ENCODE measurements at places on chromosomes 6 and 20.

GRCh38 chr6:111239461-111239860 is 152.2 kb downstream of the SLC16A10 start:
- no peak for DNase-seq

DNA sequence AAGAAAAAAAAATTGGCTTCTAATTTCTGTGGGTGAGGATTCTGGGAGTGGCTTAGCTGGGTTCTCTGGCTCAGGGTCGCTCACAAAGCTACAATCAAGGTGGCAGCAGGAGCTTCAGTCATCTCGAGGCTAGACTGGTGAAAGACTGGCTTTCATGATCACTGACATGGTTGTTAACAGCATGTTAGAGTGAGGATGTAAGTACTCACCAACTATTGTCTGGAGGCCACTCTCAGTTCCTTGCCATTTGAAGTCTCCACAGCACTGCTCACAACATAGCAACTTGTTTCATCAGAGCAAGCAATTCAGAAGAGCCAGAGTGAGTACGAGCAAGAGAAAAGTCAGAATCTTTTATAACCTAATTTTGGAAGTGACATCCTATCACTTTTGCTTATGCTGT is 145.7 kb upstream of the PRSS16 start:
- no peak for DNase-seq

GRCh38 chr6:137731960-137732616 is 135.0 kb upstream of the TNFAIP3 start:
- no peak for DNase-seq

GRCh38 chr6:70503813-70504465 is 62.8 kb upstream of the SDHAF4 start:
- DNase-seq, result no peak

GRCh38 chr6:29763491-29764289 is 40.5 kb downstream of the HLA-F start:
- peak; percentile 46 for DNase-seq

GRCh38 chr6:54286141-54286540 is 22.1 kb upstream of the TINAG start:
- DNase-seq, result no peak

DNA sequence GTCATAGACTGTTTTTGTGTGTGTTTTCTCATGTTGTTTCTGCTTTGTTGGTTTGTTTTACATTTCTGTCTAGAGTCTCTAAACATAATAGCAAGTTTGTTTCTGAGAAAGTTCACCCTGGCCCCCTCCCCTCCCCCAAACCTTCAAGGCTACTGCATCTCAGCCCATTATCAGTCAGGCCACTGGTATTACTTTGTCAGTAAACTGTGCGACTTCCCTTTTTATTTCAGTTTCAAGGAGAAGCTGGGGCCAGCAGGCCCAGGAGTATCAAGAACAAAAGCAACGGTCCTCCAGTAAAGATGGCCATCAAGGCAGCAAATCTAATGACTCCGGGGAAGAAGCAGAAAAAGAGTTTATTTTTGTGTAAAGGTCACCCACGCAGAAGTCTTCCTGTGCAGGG is 32.8 kb upstream of the SCGN start:
- no peak for DNase-seq

DNA sequence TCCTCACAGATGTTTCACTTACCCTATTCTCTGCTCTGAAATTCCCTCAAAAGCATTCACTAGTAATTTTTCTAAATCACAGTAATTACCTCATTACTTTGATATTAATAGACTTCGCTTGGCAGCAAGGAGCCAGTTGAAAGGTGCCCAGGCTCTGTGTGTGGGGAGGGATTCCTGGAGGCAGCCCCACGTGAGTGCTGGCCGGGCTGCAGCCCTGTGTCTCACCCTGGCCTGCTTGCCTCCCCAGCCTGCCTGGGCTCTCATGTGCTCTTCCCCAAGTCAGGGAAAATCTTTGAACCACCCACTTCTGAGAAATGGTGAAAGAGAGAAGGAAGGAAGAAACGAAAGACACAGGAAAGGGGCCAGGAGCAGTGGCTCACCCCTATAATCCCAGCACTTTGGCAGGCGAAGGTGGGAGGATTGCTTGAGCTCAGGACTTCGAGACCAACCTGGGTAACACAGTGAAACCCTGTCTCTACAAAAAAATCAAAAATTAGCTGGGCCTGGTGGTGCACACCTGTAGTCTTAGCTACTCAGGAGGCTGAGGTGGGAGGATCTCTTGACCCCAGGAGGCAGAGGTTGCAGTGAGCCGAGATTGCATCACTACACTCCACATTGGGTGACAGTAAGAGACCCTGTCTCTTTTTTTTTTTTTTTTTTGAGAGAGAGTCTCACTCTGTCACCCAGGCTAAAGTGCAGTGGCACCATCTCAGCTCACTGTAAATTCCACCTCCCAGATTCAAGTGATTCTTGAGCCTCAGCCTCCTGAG is 20.0 kb upstream of the SNTA1 start:
- no peak for DNase-seq

DNA sequence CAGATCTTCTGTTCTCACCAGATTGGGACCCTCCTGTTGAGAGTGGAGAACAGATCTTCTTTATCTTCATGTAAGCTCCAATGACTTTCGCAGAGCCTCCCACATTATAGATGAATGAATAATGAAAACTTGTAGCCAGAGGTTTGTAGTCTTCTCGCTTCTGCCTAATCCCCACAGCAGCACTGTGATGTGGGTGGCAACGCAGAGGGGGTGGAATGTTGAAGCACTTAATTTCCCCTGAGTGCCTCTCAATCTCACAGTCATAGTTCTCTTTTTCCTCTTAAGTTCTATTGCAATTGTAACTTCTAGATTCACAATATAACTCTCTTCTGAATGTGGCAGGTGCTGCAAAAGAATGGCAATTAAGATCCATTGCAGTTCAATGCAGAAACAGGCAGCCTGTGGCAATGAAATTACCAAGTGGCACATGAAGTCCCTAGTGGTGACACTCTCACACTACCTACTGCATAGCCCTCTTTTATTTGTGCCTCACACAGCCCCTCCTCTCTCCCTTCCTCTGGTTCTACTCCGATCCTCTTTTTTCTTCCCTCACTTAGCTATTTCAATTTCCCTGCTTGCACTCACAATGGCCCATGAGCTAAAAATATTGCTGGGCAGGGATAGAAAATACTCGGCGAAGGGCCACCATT is 281.9 kb downstream of the UBE3D start:
- DNase-seq, result no peak

- peak; percentile 21 for DNase-seq
Measured at GRCh38 chr20:46099491-46100287, 9.9 kb upstream of the NCOA5 start.

DNA sequence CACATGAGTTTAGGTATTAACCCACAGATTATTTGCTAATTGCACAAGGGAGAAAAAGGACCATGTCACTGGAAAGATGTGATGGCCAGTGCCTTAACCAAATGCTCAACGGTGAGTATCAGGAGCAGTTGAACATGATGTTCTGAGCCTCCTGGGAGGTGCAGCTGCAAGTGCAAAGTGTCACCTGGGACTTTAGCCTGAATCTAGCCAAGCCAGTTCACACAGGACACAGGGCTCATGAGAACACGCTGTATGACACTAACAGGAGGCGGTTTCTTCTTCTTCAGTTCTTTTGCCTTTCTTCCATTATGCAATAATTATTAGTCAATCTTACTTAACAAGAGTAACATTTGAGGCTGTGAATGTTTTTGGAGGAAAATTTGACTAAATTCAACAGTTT is 225.3 kb downstream of the THBS2 start:
- no peak for DNase-seq

DNA sequence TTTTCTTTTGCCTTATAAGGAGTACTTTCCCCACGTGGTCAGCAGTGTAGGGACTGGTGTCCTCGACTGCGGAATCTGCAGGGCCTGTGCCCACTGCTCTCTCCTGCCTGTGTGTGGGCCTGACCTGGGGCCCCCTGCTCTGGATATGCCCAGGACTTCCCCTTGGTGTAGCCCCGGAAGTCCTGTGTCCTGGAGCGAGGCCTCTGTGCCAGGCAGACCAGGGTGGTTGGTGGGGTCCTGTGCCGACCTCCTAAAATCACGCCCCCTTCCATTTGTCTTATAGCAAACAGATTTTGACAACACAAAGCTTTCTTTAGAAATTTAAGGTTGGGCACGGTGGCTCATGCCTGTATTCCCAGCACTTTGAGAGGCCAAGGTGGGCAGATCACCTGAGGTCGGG is 64.2 kb downstream of the DLL1 start:
- no peak for DNase-seq

GRCh38 chr6:156391061-156391672 is 386.0 kb upstream of the ARID1B start:
- no peak for DNase-seq

- DNase-seq, result no peak
Measured at GRCh38 chr6:94713446-94713845, 863.9 kb upstream of the MANEA start.

GRCh38 chr20:35771367-35771688 is 487 bp upstream of the PHF20 start:
- no peak for DNase-seq

GRCh38 chr20:56376331-56376730 is 15.7 kb downstream of the AURKA start:
- DNase-seq, result no peak

GRCh38 chr20:2879146-2879545 is 5.9 kb downstream of the PTPRA start:
- no peak for DNase-seq

GRCh38 chr20:4782378-4782772 is 60.7 kb downstream of the PRND start:
- DNase-seq, result no peak

- DNase-seq, result no peak
Measured at GRCh38 chr6:44401138-44401537, 13.6 kb downstream of the CDC5L start.

DNA sequence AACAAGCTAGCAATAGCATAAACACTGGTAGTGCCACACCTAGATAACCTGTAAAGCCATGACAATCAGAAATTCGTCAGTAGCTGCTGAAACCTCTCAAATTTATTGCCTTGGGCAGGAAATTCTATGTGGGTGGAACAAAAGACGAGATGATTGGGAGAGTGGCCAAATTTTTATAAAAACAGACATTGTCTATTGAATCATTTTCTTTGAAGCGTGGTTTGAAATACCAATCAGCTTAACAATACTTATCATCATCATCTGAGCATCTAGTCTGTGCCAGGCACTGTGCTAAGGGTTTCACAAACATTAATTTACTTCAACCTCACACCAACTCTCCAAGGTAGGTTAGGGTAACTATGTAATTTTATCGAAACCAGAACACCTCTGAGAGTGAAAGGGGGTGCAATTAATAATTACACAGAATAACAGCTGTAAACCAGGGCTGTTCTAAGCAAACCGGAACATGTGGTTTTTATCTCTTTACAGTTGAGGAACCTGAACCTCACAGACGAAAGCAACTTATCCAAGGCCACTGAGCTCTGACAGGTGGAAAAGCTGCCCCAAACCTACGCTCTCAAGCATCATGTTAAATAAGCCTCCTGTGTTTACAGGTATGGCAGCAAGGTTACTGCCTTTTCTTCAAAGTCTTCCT is 43.4 kb downstream of the NHSL1 start:
- DNase-seq, result no peak

DNA sequence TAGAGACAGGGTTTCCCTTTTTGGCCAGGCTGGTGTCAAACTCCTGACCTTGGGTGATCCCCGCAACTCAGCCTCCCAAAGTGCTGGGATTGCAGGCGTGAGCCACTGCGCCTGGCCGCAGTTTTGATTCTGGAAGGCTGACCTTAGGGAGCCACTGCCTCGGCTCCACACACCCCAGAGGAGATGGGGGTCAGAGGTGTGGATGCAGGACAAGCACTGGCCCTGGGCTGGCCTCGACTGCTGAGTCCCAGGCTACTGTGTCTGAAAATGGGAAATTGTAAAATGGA is 1.5 kb downstream of the ZBP1 start:
- DNase-seq, result no peak

DNA sequence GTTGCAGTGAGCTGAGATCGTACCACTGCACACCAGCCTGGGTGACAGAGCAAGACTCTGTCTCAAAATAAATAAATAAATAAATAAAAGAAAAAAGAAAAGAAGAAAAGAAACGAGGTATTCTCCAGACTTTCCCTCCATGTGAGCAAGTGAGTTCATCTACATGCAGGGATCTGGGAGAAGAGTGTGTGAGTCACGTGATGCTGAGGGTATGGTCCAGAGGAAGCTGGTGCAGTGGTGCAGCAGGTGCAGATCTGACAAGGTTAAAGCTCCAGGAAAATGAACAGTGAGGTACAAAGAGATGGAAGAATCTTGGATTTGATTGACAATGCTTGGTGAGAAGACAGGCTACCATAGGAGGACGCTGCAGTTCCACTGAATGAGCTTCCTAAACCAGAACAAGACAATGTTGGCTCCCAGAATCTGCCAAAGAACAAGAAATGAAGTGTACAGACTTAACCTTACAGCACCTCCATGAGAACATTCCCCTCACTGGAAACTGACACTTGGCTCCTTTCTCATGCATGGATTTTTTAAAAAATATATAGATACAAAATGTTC is 79.5 kb upstream of the BTBD3 start:
- DNase-seq, result no peak

GRCh38 chr6:148247386-148248063 is 95.1 kb upstream of the SASH1 start:
- DNase-seq, result no peak
